Activated T-cell treated with anti-CD3 and anti-CD28 coated beads for 1 hour (primary cell): ENCODE measurements at places on chromosomes 1 and 21.

GRCh38 chr1:28602536-28603439 lies 10.7 kb downstream of the RAB42 start:
- DNase-seq: no peak

DNA sequence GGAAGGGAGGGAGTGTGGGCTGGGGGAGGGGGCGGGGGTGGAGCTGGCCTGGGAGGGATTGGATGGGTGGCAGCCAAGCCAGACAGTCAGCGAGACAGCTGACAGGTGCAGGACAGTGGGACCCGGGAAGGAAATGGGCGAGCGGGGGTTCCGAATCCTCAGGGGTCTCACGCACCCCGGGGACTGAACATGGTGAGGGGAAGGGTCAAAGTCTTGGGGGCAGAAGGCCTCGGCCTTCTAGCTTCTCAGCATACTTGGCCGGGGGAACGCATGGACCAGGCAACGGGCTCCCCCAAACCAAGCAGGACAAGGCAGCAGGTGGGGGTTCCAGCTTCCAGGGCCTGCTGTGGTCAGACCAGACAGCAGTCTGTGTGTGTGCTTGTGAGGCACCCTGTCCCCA lies 23.1 kb downstream of the CASZ1 start:
- DNase-seq: no peak

GRCh38 chr1:111516005-111516535 lies 12.6 kb upstream of the ADORA3 start:
- no peak for DNase-seq

DNA sequence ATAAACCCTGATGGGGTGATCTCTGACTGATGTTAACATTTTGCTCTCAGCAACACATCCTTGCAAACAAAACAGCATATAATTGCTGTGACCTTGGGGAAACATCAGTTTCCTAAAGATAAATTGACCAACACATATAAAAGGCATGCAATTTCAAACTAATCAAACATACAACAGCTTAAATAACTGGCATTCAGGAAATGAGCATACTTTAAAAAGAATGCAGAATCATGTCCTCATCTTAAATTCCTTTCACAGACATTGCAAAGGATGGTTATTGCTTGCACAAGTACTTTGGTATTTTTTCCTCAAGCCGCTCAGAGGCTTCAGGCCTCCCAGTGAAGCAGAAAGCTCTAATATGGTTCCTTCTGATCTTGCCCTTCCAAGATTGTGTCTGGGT lies 53.4 kb upstream of the RGS18 start:
- no peak for DNase-seq

DNA sequence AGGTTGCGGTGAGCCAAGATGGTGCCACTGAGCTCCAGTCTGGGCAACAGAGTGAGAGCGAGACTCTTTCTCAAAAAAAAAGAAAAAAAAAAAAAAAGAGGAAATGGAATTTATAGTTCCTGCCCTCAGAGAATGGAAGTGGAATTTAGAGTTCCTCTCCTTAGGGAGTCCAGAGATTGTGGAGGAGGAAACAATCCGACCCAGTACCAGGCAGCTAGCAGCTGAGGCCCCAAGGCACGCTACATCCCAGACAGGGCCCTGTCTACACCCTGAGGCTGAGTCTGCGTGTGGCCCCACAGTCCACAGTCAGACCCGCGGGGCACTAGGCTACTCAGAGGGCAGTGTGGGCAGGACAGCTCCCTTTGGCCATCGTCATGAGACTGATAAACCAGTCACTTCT lies 1.9 kb upstream of the MFN2 start:
- DNase-seq: no peak

- no peak for DNase-seq
Observed at GRCh38 chr1:63877021-63877767, 103.4 kb downstream of the ROR1 start.

GRCh38 chr1:82795508-82796149 lies 994.9 kb downstream of the ADGRL2 start:
- no peak for DNase-seq

GRCh38 chr1:64745986-64746940 lies 1.4 kb downstream of the RAVER2 start:
- DNase-seq: no peak

GRCh38 chr21:36852293-36852692 lies 114.2 kb downstream of the HLCS start:
- DNase-seq: no peak

DNA sequence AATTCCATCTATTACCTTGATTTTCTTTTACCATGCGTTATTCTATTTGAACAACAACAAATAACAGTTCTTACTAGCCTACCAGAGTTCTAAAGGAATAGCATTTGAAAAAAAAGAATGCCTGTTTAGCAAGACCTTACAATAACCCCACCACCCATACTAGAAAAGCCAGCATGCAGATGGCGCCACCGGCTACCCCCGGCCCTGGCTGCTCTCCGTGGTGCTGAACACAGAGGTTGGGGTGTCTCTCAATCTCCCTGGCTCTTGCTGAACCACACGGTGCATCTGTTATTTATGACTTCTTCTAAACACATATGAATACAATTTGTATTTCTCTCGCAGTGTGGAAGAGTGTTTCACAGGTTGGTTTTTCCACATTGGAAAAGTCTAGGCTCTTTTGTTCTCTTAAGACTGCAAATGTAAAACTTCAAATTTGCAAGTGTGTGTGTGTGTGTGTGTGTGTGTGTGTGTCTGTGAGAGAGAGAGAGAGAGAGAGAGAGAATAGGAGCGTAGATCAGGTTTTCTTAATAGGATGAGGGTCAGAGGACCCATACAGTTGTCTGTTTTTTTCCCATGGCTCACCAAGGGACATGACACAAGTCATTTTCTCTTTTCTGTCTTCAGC lies 13.6 kb downstream of the GRIK3 start:
- no peak for DNase-seq

DNA sequence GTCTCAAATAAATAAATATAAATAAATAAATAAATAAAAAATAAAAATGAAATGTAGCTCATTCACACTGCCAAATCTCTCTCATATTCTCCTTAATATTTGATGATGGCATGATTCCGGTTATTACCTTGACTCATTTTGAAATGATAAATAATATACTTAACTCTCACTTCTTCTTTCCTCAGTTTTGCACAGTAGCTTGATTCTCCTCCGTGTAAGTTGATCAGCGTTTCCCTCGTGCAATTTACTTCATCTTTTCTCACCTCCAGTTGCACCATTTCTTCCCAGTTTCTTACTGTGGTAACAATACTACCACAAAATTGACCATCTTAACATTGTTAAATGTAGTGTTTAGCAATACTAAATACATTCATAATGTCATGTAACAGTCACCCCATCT lies 111.6 kb downstream of the RIPK4 start:
- no peak for DNase-seq

- DNase-seq: no peak
Observed at GRCh38 chr1:7422966-7423365, 348.1 kb upstream of the VAMP3 start.

- DNase-seq: no peak
Observed at GRCh38 chr1:232501854-232502253, 128.1 kb downstream of the SIPA1L2 start.

- no peak for DNase-seq
Observed at GRCh38 chr1:30476476-30476875, 246.9 kb downstream of the MATN1 start.

DNA sequence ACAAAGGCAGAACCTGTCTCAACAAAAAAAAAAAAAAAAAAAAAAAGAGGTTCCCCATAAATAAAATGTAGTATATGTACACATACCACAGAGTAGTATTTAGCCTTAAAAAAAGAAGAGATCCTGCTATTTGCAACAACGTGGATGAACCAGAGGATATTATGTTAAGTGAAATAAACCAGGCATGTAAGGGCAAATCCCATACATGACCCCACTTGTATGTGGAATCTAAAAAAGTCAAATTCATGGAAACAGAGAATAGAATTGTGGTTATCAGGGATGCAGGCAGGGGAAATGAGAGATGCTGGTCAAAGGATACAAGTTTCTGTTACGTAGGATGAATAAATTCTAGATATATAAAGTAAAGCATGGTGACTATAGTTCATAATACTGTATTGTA lies 16.7 kb downstream of the SLC44A3 start:
- no peak for DNase-seq

GRCh38 chr21:46468108-46468774 lies 9.6 kb downstream of the DIP2A start:
- DNase-seq: no peak

DNA sequence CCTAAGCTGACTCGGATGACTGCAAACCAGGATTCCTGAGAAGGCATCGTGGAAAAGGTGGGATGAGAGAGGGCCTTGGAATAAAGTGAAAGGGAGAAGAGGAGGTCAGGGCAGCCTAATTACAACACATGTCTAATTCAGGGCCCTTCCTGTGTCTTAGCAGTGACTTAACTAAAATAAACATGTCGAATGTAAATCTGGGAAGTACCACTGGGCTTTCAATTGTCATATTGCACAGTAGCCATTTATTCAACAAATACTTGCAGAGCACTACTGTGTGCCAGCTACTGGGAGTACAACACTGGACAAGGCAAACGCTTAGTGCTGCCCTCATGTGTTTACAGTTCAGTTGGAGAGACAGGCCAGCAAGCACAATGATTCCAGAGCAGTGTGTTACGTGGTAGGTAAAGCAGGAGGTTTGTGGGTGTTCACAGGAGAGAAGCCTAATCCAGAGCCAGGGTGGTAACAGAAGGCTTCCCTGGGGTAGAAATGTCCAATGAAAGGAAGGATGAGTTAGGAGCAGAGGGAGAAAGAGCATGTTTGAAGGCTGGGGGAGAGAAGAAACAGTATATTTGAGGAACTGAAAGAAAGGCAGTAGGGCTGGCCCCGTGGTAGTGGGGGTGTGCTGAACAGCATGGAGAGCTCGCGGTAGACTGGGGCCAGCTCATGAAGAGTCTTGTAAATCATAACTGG lies 38.0 kb upstream of the RASAL2 start:
- DNase-seq: no peak

- DNase-seq: no peak
Observed at GRCh38 chr1:171740356-171740863, 1.5 kb downstream of the VAMP4 start.
